Muscle of arm (tissue), 14 donors: ENCODE measurements at places on chromosomes 5 and 9.

GRCh38 chr5:57439601-57440000 is 43.0 kb downstream of the ACTBL2 start:
- DNase-seq, result no peak

GRCh38 chr5:72378639-72379289 is 58.6 kb downstream of the PTCD2 start:
- peak; percentile 38 for DNase-seq

DNA sequence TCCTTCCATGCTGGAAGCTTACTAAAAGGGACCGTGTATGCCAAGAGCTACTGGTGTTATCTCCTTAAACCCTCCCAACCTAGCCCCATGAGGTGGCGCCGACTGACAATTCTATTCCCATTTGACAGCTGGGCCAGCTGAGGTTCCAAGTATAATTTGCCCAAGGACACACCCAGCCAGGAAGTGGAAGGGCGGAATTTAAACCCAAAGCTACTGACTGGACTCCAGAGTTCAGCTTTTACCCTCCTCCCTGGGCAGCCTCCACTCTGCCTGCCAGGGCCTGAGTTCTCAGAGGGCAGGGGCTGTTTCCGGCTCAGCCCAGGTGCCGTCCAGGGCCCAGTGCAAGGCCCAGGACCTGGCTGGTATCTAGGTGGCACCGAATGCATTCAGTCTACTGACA is 71.8 kb downstream of the C9orf50 start:
- DNase-seq, result no peak

GRCh38 chr5:108481355-108481931 is 99.5 kb upstream of the FBXL17 start:
- peak; percentile 19 for DNase-seq

- DNase-seq, result no peak
Measured at GRCh38 chr5:150208187-150209098, 18.6 kb downstream of the SLC6A7 start.

GRCh38 chr5:73321757-73322436 is 126.7 kb downstream of the FOXD1 start:
- DNase-seq, result no peak

DNA sequence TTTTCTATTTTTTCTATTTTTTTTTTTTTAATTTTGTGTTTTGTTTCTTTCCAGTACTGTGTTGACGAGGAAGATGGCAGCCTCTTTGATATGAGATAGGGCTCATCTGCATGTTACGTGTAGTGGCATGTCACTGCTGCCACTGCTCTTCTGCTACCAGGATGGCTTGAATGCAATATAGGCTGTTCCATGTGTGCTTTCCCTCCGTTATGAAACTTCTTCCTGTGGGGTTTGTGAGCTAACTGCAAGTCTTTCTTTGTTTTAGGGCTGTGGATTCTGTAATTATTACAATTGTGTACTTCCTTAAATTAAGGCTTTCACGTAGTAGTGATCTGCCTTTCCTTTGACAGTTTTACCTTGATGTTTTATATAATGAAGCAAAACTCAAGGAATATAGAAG is 184.6 kb downstream of the KDM4C start:
- no peak for DNase-seq

DNA sequence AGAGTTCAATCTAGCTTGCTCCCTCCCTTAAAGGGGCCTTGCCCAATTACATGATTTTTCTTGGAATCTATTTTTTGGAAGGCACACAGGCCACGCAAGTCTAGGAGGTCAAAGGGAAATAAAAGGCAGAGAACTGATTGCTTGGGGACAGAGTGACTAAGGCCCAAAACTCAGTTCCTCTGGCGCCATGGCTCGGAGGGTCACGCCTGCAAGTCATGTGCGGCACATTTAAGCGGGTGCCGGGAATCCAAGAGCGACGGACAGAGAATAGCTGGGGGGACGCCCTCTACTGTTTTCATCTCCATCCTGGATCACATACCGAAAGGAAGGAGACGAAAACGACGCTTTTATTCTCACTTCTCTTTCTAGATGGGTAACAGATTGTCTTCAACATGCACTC is 78.6 kb downstream of the FREM1 start:
- no peak for DNase-seq

GRCh38 chr5:140165101-140165922 is 9.7 kb upstream of the CYSTM1 start:
- DNase-seq, result no peak

- peak; percentile 4 for DNase-seq
Measured at GRCh38 chr5:18772475-18772874, 1138.2 kb downstream of the TAF11L14 start.

- DNase-seq, result no peak
Measured at GRCh38 chr5:97452646-97453045, 269.6 kb upstream of the RIOK2 start.

- DNase-seq, result no peak
Measured at GRCh38 chr9:99013550-99013949, 69.8 kb downstream of the COL15A1 start.

- no peak for DNase-seq
Measured at GRCh38 chr5:29796013-29796412, 1397.5 kb upstream of the CDH6 start.

- DNase-seq, result peak; percentile 15
Measured at GRCh38 chr5:173452119-173452905, 124.1 kb upstream of the STC2 start.

- peak; percentile 75 for DNase-seq
Measured at GRCh38 chr9:32251539-32251938, 132.9 kb upstream of the ACO1 start.

GRCh38 chr9:89880161-89880560 is 275.3 kb downstream of the GADD45G start:
- no peak for DNase-seq

DNA sequence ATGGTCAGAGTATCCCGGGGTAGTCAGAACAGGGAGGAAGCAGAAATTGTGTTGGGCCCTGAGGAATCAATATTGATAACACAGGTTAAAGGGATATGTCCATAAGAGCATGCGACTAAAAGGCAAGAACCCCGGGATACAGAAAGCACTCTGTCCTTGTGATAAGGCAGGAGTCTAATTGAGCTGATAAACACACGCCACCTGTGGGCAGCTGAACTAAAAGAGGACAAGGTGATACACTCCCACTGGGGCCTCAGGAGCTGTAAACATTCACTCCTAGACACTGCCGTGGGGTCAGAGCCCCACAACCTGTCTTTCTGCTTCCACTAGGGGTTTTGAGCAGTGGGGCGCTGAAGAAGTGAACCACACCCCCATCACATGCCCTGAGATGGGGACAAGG is 144.7 kb upstream of the MPDZ start:
- no peak for DNase-seq

DNA sequence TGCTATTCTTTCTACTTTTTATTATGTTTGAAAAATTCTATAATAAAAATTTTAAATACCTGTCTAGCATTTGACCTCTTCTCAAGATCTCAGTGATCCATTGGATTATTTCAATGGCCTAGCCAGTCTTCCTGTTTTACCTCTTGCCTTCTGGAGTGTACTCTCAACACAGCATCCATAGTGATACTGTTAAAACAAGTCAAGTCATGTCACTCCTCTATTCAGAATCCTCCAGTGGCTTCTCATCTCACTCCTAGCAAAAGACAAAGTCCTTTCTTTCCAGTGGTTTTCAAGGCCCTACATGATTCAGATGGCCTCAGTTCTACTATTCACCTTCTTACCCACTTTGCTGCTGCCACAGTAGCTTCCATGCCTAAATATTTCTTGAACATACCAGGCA is 1.8 kb downstream of the MARVELD2 start:
- DNase-seq, result no peak

GRCh38 chr9:38445154-38446043 is 21.1 kb upstream of the IGFBPL1 start:
- DNase-seq, result no peak

DNA sequence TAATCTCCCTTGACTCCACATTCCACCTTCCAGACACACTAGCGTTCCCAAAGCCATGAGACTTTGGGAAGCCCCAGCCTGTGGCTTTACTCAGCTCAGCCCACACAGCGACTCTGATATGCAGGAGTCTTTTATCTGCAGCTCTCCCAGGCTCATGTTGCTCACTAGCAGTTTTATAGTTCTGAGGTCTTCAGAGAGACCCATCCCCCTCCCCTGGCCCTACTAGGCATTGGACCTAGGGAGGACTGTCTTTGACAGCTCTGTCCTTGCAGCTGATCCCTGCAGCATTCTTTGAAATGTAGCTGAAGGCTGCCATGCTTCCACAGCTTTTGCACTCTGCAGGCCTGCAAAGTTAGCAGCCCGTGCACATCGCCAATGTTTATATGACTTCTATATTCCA is 19.9 kb upstream of the CYLC2 start:
- DNase-seq, result no peak

- DNase-seq, result no peak
Measured at GRCh38 chr5:139459451-139459934, 3.0 kb downstream of the ECSCR start.

- no peak for DNase-seq
Measured at GRCh38 chr5:17373814-17374556, 124.0 kb upstream of the TAF11L2 start.

- no peak for DNase-seq
Measured at GRCh38 chr9:137744632-137745183, 125.9 kb downstream of the EHMT1 start.

GRCh38 chr9:4084435-4084818 is 215.4 kb downstream of the GLIS3 start:
- no peak for DNase-seq

DNA sequence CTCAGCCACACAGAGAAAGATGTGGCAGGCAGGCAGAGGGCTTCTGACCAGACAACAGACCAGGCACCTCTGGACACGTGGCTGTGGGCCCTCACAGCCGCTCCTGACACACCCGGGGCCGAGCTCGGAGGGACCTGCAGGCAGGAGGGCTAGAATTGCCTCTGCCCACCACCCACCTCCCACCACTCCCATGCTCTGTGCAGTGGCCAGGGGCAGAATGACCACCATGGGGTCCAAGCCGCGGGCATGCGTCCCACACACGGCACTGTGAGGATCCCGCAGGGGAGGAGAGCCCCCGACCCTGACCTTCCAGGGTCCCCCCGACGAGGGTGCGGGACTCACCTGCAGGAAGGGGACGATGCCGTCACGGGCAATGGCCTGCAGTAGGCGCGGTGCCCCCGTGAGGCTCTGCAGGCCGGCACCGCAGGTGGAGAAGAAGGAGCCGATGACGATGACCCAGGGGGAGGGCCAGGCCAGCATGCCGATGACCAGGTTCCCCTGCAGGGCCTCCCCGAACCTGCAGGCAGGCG is 34.3 kb downstream of the SLC12A7 start:
- DNase-seq, result no peak

DNA sequence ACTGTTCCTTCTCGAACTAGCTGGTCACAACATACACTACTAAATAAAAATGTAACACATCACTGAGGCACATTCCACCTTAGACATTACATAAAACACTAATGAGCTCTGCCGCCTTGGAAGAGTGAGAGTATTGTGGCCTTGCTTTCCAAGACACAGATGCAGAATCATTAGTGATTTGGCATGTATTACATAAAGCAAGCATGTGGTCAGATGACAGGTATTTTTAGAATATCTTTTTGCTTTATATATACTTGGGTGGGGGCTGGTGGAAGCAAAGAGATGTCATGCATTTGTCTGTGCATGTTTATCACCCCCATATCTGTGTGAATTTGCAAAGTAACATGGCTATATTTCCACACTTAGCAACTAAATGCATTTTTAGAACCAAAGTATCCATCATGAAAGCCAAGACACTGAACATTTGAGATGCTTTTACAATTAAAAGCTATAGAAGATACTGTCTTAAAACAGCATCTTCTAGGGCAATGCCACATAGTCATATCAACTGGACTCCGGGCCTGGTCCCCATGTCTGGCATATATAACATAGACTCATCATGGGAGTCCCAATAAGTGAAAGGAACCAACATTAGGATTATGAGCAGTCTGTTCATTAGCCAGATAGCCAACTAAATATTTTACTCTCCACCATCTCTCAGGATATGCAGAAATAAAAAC is 213.5 kb downstream of the MEF2C start:
- DNase-seq, result no peak

- no peak for DNase-seq
Measured at GRCh38 chr9:2390028-2390427, 231.6 kb upstream of the VLDLR start.

GRCh38 chr5:43232943-43233833 is 41.2 kb downstream of the NIM1K start:
- DNase-seq, result no peak

DNA sequence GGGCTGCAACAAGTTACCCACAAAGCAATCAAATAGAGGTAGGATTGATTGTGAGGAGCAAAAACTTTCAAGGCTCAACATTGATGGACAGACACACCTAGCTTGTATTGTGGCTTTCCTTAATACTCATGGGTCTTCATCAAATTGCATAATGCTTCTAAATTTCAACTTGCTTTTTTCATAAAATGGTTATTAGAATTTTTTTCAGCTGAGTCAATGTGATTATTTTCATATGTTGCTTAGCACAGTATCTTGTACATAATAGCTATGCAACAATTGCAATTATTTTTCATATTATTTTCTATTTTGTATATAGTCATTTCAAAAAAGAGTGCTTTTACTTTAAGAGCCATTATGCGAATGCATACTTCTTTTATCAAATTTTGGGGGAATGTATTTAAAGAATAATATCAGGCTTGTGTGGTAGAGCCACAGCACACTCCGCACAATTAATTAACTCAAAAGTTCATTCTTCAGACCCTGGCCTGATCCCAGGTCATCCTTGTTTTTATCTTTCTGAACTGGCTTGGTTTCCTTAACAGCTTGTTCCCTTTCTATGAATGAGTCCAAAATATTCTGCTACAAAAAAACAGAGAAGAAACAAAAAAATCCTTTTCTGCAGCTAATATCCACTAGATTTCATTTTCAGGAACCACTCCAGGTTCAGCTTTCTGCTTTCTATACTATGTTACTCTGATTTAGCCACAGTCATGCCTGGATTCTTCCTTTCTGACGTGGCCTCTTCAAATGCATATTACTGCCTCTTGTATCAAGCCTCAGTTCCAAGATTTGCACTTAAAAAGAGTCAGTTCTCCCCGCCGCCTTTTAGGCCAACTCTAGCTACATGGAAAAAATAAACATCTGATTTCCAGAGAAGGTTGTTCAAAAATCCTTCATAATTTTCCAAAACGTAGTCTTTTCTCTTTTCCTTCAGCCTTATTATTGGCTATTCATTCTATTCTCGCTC is 45.3 kb upstream of the CDH9 start:
- peak; percentile 60 for DNase-seq
